ENCODE measurements at places on chromosomes 7 and 10.

DNA sequence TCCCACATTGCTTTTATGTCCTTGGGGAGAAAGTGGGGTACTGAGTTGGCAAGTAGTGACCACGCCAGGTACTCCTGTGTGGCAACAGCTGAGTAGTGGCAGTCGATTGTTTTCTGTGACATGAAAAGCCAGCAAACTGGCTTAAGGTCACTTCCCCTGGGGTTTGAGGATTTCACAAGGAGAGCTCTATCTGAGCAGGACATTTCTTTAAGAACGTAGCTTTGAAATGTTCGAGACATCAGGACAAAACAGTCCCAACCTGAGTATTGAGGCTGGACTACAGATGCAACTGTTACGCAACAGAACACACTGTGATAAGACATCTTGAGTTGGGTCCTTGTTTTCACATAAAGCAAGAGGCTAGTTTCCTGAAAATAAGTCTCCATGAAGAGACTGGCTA lies 146.7 kb upstream of the KLF14 start:
- no peak for DNase-seq

GRCh38 chr7:73850781-73851207 lies 8.5 kb upstream of the METTL27 start:
- peak; percentile 92 for DNase-seq

GRCh38 chr7:77450613-77451012 lies 34.5 kb upstream of the GSAP start:
- no peak for DNase-seq

DNA sequence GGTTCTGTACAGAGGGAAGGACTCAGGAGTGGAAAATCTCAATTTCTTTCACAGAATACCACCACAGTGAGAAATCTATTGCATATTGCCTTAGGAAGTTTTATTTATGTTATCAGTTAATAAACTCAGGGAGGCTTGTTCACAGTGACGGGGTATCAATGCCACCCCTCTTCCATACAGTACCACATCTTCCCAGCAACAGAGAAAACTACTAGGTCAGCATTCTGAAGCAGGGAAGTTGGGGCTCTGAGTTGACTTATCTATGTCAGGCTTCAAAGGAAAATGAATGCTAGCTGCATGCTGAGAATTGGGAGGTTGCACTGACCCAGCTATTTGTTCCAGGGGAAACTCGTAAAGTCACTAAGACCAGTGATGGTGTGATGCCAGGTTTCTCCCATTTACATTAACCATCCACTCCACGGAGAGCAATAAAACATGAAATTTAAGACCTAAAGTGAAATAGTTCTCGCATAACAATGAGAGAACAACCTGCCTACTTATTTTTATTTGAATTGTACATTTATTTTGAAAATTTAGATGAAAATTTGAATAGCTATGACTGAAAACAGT lies 266.7 kb downstream of the RNLS start:
- no peak for DNase-seq

GRCh38 chr10:71694567-71694968 lies 25.0 kb downstream of the C10orf105 start:
- no peak for DNase-seq

DNA sequence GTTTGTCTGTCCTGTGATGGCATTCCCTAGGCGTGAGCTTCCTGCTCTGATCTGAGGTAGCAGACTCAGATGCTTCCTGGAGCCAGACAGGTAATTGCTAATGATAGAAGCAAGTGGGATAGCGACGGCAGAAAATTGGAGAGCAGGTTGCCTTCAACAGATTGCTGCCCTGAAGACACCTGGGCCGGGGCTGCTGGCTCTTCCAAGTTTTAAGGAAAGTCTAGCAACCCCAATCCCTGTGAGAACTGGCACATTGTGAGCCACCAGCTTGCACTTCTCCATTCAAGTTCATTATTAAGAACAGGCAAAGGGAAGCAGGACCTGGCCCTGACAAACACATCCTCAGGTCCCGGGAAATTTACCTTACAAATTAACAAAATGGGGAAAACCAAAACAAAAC lies 50.8 kb downstream of the ITPRID1 start:
- no peak for DNase-seq

DNA sequence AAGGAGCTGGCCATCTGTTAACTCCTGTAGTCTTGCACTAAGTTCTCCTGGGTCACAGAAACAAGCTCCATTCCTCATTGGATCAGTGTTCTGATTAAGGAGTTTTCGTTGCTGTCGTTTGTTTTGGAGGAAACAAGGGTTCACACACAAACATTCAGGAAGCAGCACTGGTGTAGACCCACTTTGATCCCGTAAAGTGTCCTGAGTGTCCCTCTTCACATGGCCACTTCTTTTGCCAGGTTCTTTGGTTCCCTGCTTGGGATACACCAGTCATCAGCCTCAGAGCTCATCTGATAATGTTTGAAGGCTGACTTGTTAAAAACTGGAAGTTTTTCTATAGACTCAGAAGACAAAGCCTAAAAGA lies 10.9 kb downstream of the PDK4 start:
- no peak for DNase-seq

GRCh38 chr7:81206217-81206616 lies 287.4 kb upstream of the SEMA3C start:
- DNase-seq, result no peak

DNA sequence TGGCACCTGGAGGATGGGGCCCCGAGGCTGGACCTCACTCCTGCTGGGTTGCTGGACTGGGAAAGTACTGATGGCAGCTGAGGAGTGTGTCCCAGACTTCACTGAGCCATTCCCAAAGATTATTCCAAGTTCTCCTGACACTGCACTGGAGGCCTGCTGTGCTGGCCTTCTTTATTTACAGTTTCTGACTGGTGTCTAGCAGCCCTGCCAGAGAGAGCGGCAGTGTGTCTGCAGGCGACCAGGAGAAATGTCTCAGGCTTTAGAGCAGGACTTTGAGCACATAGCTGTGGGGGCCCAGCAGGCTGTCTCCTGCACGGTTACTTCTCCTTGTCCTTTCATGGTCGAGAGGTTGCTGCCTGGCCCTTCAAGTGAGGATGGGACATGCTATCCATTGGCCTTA lies 16.1 kb downstream of the HTRA1 start:
- no peak for DNase-seq
